T-helper 2 cell (primary cell): ENCODE measurements at places on chromosomes 11 and 22.

DNA sequence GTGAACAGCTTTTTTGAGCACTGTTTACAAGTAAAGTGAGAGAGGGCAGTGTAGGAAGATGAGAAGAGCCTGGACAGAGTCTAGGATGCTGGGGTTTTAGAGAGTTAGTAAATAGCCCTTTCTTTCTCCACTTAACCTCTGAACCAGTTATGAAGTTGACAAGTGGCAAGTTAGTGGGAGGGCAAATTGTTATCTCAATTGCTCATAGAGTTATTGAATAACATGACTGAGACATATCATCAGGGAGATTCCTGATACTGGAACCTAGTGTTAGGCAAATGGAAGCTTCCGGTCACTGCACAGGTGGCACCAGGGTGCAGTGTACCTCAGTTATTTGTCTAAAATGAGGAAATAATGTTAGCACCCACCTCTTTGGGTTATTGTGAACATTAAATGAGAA lies 57.8 kb upstream of the PTPN5 start:
- DNase-seq, result no peak

DNA sequence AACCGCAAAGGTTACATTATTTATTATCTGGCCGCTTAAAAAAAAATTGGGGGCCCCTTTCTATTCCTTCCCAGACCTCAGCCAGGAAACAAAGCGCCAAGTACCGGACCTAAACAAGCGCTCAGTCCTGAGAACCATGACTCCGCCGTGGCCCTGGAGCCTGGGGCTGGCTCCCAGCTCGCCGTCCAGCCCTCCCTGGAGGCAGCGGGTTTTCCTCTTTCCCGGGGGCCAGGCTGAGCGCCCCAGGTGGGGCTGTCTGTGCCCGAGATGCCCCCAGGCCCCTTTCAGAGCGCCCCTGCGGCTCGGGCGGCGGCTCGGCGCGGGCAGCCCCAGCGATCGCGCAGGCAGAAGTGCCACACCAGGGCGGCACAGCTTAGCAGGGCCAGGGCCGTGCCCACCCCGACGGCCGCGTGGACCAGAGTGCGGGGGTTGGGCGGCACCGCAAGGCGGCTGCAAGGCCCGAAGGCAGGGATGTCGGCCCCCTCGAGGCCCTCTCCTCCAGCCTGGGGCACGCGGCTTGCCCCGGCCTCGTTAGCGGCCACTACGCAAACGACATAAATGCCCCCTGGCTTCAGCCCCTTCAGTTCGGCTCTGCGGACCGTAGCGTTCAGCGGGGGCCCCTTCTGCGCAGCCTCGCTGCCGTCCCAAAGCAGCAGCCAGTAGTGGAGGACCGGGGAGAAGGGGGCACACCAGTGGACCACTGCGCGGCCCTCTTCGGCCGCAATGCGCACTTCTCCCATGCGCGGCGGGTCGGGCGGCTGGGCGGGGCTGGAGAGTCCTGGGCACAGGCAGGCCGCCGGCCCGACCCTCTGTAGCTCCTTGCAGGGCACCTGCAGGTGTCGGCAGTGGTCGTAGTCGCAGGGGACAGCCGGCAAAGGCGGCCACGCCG lies 1.6 kb downstream of the LRRN4CL start:
- no peak for DNase-seq

DNA sequence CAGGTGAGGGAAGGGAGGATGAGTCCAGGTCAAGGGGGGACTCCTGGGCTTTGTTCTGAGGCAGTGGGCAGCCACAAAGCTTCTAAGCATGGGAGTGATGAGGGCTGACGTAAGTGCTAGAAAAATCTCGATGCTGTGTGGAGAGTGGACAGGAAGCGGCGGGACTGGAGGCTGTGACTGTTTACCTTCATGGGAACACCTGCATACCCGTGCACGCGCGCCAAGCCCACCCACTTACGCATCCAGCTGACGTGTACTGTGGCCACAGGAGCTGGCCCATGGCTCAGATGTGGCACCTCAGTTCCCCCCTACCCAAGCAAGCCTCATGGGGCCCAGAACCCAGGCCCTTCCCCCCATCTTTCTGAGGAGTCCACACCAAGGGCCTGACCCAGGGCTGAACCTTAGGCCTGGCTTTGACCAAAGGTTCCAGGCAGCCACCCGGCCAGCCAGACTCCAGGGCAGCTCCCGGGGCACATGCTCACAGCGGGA lies 14.0 kb downstream of the MYRF start:
- no peak for DNase-seq

- DNase-seq, result no peak
Observed at GRCh38 chr11:121112498-121113455, 11.7 kb downstream of the TECTA start.

- no peak for DNase-seq
Observed at GRCh38 chr11:10288881-10289764, 4.9 kb downstream of the SBF2 start.

DNA sequence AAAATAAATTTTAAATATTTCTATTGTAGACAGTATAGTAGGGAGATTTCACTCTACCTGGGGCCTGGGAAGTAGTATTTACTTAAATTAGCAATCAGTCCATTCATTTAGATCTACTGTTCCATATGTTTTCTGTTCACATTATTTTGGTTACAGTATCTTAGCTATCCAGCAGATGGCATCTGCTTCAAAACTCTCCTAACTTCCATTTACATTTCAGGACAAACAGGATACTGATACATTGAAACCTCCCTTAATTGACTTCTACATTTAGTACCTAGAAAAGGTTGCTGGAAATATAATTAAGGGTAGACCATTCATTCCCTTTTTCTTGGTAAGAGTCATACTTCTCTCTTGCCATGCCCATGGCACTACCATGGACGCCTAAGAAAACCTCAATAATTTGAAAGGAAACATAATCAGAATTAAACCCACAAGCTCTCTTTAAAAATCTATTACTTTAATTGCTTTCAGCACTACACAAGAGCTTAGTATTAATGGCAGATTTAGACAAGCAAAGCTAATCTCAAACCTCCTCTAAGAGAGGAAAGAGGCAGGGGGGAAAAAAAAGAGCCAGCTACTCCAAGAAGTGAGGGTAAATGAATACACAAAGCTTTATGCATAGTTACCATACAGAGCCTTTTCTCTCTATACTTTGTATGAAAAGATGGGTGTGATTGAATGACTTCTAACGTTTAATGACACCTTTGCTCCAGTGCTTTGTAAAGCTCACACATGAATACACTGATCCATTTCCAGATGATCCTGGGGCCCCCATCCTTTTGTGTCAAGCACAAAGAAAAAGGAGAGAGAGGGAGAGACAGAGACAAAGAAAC lies 131.2 kb upstream of the MTMR2 start:
- DNase-seq, result no peak

- DNase-seq, result no peak
Observed at GRCh38 chr11:128691802-128692752, 1.8 kb upstream of the FLI1 start.

- no peak for DNase-seq
Observed at GRCh38 chr11:58446294-58446693, 4.3 kb upstream of the OR5B12 start.

- DNase-seq, result no peak
Observed at GRCh38 chr11:122202161-122202950, 86.3 kb upstream of the BLID start.

- no peak for DNase-seq
Observed at GRCh38 chr11:30172883-30173311, 57.9 kb upstream of the FSHB start.

- DNase-seq, result no peak
Observed at GRCh38 chr11:33919645-33920044, 27.8 kb upstream of the LMO2 start.

DNA sequence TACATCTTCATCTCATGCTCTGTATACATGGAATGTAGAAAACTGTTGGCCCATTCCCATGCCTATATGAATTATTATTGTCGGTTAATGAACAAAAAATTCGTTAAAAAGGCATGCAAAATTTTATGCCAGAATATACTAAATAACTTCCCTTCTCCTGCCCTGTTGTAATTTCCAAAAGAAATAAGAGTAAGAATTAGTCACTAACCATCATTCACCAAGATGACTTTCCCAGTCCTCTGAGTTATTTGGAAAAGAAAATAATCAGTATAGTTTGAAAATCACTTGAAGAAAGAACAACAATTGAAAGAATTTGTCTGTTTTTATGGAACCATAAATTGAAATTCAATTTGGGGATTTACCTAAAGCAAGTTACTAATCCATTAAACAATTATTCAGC lies 1149.1 kb upstream of the RAG2 start:
- no peak for DNase-seq

DNA sequence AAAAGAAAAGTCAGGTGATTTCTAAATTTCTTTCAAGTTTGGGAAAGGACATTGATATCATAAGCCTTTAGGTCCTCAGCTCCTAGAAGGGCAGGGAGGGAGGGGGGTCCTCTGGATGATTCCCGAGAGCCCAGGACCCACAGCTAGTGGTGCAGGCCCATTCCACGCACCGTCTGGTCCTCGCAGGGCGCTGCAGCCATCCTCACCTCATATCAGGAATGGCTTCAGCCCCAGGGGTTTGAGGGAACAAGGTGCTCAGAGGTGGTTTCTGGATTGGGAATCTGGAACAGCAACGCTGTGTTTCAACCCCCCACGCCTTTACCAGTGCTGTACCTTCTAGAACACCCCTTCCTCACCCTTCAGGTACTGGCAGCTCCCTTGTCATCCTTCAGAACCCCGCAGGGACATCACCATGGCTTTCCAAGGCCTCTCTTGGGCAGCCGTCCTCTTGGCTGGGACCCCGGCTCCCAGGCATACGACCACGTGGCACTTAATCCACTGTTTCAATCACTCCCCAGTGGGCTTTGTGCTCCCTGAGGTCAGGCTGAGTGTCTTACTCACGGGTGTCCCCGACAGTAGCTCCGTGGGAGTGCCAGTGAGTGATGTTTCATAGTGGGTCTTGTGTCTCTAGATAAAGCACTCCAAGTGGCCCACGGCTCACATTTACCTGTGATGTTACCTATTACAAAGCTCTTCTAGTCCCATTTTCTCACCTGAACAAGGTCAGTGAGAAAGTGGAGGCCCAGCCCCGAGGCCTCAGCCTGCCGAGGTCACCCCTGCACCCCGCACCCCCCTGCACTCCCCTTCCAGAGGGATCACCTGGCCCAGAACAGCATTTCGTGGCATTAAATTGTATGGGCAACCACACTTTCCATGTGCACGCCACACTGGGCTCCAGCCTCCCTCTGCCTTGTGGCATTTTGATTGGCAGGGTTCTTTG lies 93.9 kb downstream of the MORC2 start:
- DNase-seq, result no peak

- DNase-seq, result no peak
Observed at GRCh38 chr11:101127699-101128570, 1.7 kb downstream of the PGR start.

GRCh38 chr11:77407613-77408012 lies 66.3 kb downstream of the PAK1 start:
- no peak for DNase-seq

GRCh38 chr22:17903564-17904295 lies 120.6 kb downstream of the MICAL3 start:
- DNase-seq, result no peak

DNA sequence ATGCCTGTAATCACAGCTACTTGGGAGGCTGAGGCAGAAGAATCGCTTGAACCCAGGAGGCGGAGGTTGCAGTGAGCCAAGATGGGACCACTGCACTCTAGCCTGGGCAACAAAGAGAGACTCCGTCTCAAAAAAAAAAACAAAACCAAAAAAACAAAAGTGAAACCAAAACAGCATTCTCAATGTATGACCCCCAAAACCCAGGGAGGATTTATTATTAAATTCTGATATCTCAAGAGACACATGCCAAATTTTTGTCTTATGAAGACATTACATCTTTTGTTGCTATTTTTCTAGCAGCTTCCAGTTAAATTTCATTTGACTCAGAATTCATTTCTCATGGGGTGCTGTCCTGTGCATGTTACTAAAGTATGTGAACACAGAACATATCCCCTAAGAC lies 3.0 kb upstream of the YPEL4 start:
- no peak for DNase-seq

- DNase-seq, result no peak
Observed at GRCh38 chr22:33883961-33884808, 36.1 kb downstream of the LARGE1 start.

GRCh38 chr11:27196203-27196897 lies 155.7 kb downstream of the BBOX1 start:
- DNase-seq, result no peak

- DNase-seq, result no peak
Observed at GRCh38 chr11:66316849-66317251, at the start of gene CD248. CD248 (minus strand) TSS chr11:66317044; CDS start chr11:66317027, 17 bp downstream.

- no peak for DNase-seq
Observed at GRCh38 chr11:68303083-68303482, 9.3 kb upstream of the LRP5 start.

- DNase-seq, result peak; percentile 28
Observed at GRCh38 chr11:76209973-76210930, 4.0 kb upstream of the WNT11 start.

- no peak for DNase-seq
Observed at GRCh38 chr11:34732831-34733230, 111.9 kb downstream of the EHF start.

DNA sequence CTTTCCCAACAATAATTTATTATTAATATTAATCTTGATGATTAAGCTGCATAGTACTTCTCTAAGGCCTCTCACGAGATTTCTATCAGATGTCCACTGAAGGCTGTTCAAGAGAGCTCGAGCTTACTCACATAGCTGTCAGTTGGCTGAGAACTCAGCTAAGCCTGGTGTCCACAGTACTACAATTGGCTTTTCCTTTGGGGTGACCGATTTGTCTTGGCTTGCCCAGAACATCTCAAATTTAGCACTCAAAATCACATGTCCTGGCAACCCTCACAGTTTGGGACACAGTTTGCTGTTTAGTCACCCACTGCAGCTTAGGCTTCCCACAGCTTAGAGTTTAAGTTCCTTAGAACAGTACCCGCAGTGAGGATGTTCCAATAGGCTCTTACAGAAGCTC lies 96.5 kb downstream of the LUZP2 start:
- no peak for DNase-seq

- DNase-seq, result no peak
Observed at GRCh38 chr22:19959043-19959586, 17.5 kb upstream of the TXNRD2 start.

DNA sequence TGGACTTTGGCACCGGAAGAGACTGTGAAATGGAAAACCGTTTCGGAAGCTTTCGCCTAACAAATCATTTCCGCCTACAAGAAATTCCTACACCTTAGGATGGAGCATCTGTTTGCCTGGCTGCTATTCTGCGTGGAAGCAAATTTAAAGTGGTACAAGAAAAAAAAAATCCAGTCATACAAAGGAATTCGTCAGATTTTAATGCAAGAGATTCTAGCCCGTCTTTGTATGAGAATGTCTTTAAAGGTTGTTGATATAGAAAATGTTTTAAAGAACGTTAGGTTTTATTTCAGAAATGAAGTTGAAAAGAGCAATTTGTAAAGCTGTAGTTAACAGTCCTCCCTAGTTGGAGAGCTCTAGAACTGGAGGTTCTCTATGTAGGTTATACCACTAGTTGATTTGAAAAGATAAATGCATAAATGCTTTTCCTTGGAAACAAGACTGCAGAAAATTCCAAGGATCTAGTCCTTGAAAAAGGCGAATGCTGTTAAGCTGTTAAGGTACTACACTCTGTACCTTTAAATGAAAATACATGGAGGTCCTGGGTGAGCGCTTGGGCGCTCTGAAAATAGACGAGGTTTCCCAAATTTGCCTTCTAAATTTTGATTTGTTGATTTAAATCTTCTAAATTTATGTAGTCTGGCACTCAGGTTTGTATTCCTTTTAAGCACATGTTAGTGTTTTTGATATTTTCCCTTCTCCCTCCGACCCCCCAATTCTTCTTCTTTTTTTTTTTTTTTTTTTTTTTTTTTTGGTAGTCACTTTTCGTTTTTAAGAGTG lies 2.4 kb downstream of the NCR3LG1 start:
- no peak for DNase-seq

- DNase-seq, result no peak
Observed at GRCh38 chr11:120759046-120759445, 247.5 kb downstream of the GRIK4 start.

- no peak for DNase-seq
Observed at GRCh38 chr11:40647295-40647694, 812.2 kb downstream of the LRRC4C start.
